ENCODE measurements at places on chromosomes 1 and 21.

- no peak for DNase-seq
Observed at GRCh38 chr1:44068442-44068921, 37.2 kb upstream of the SLC6A9 start.

DNA sequence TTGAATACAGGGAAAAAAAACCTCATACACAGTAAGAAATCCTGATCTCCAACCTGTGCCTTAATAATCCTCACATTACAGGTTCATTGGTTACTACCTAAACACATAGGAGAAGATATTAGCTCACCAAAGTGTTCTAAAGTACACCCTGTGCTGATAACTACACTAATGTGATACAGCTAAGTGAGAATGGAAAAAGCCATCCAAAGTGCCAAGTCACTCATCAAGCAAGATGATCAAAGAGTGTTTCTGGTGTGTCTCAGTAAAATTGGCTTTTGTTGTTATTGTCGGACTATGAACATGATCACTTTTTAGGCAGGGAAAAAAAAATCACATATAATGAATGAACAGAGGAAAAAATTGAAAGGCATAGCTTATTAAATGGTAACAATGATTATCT lies 31.4 kb downstream of the EPS15 start:
- DNase-seq, result no peak

DNA sequence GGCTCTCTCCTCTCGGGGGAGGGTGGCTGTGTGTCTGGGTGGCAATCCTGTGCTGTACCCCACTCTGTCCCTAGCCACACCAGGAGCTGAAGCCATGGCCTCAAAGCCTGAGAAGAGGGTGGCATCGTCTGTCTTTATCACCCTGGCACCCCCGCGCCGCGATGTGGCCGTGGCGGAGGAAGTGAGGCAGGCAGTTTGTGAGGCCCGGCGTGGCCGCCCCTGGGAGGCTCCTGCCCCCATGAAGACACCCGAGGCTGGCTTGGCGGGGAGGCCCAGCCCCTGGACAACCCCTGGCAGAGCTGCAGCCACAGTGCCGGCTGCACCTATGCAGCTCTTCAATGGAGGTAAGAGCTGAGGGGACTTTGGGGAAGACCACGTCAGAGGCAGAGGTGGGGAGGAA lies 6.3 kb downstream of the FBLIM1 start:
- no peak for DNase-seq

GRCh38 chr1:232389744-232390143 lies 240.2 kb downstream of the SIPA1L2 start:
- no peak for DNase-seq

- DNase-seq, result no peak
Observed at GRCh38 chr1:88973520-88974137, 18.8 kb downstream of the KYAT3 start.

- no peak for DNase-seq
Observed at GRCh38 chr1:89971600-89971999, 23.3 kb upstream of the ZNF326 start.

GRCh38 chr1:165841582-165842017 lies 14.2 kb downstream of the UCK2 start:
- no peak for DNase-seq

DNA sequence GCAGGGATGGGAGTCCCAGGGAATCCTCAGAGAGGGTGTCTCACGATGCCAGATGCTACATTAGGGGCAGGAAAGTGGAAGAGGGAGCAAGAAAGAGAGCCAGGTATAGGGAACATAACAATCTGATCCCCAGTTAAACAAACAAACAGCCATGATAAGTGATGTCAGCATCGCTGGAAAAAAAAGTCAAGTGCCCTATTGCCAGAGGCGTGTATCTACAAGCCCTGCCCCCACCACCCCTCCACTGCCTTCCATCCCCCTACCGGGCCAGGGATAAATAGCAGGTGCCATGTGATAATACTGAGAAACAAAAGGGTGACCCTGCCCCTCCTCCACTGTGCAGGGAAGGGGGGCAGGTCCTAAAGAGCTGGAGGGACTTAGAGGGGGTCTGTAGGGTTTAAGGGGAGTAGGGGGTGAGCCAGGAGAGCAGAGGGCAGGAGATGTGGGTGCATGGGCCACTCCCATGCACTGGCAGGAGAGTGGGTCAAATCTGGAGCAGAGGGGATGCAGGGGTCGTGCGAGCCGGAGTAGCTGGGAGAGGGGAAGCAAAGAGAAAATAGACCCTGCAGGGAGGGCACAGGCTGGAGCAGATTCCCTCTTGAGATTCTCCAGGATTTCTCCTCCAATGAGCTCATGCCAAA lies 3.4 kb downstream of the SLC26A9 start:
- DNase-seq, result no peak

DNA sequence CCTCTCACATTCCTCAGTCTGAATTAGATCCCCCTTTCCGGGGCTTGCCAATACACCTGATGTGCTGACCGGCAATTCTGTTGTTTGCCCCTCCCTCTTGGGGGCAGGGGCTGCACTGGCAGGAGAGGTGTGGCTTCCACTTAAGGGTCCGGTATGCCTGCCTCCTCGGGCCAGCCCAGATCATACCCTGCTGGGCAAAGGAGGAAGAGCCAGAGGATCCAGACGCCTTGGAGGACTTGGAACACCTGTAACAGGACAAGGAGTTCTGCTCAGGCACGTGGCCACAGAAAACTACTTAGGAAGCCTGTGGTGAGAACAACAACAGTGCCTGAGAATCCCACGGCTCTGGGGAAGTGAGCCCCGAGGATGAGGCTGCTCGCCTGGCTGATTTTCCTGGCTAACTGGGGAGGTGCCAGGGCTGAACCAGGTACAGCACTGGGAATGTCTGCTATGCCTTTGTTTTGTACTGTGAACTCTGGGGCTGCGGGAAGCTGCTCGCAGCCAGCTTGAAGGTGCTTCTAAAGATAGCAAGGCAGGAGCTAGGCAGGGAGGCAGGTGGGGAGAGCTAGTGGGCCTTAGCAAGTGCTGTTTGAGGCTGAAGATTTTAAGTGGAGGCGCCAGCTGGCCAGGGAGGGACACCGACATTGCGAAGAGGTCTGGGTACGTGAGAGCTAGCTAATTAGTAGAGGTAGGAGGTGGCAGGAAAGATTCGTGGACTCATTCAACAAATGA lies at the start of gene SMPDL3B:
Gene SMPDL3B (plus strand): TSS at position 183 of the 732 bp plus-strand sequence. CDS start 184 bp downstream, at position 367.
- DNase-seq, result no peak

DNA sequence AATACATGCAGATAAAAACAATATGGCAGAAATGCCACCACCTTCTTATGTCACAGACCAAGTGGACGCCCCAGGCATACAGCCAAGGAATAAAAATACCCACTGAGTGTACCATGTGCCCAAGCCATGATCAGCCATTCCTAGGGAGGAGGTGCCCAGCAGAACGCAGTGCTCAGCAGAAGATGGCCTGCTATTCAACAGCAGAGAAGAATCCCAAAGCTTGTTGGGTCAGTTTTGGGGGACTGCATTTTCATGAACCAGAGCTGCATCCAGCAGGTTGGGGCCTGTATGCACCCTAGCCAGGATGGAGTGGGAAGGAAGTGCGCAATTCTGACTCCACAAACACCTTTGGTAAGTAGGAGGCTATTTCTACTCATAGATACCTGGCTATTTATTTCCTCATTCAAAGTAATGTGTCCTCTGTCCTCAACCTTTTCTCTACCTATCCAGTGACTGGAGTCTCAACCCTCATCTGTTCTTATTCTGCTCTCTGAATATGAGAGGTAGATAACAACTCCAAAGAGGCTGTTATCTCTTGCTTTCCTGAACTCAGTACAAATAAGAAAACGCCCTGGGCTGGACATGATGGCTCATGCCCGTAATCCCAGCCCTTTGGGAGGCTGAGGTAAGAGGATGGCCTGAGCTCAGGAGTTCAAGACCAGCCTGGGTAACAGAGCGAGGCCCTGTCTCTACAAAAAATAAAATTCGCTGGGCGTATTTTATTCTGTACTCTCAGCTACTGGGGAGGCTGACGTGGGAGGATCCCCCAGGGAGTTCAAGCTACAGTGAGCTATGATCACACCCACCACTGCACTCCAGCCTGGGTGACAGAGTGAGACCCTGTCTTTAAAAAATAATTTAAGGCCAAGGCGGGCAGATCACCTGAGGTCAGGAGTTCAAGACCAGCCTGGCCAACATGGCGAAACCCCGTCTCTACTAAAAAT lies 2.5 kb upstream of the PLEKHM2 start:
- no peak for DNase-seq

Data from stimulated activated CD4-positive, alpha-beta T cell treated with anti-CD3 and anti-CD28 coated beads, TNF-alpha, amount 100 ng/mL, for 4 hours (primary cell).